ENCODE measurements at places on chromosomes 4 and X.
A peak's percentile ranks its signal among the peaks of the same experiment; 100 is the strongest.

GRCh38 chrX:148771440-148771839 is 271.0 kb downstream of the AFF2 start:
- DNase-seq, result no peak

GRCh38 chr4:833731-834367 is 7.9 kb upstream of the CPLX1 start:
- DNase-seq, result peak; percentile 30

DNA sequence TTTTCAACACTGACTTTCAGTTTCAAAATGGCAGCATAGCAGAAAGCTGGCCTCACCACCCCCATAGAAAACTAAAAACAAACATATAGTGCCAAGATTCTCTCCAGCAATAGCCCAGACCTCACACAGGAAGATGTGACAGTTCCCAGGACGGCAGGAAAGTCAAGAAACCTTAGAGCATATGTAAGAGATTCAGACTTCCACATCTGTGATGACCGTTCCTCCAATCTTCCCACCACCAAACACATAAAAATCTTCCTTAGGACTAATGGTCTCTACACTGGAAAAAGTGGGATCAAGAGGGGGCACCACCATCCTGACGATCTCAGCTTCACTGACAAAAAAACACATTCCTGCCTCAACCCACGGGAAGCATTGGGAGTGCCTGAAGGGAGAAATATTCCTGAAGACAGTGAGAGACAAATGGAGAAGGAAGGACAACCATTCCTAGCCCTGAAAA is 134.1 kb upstream of the CPXCR1 start:
- peak; percentile 3 for DNase-seq

DNA sequence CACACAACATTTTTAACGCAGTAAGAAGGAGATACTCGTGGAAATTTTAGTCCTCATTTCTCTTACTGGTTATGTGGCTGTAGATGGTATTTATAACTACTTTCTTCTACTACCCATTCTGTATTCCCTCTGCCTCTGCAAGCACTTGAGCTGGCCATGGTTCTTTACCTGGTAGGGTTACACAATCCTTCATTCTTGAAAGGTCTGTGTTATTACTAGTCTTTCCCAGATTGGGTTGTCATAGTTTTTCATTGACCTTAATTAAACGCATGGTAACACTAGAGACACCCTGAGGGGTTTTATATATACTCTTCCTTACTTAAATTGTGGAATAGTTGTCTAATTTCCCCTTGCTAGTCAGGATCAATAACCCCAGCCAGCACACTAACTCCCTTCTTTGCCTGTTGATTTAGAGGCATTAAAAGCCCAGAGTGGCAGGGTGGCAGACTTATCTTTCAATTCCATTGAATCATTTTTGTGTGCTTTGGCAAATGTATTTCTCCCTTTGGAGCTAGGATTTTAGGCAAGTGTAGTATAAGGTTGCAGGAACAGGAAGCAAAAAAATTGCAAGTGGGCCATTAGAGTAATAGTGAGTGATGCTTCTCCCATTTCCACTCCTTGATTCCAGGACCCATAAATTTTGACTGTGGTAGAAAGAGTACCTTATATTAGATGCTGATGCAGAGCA is 113.6 kb upstream of the EMCN start:
- no peak for DNase-seq

DNA sequence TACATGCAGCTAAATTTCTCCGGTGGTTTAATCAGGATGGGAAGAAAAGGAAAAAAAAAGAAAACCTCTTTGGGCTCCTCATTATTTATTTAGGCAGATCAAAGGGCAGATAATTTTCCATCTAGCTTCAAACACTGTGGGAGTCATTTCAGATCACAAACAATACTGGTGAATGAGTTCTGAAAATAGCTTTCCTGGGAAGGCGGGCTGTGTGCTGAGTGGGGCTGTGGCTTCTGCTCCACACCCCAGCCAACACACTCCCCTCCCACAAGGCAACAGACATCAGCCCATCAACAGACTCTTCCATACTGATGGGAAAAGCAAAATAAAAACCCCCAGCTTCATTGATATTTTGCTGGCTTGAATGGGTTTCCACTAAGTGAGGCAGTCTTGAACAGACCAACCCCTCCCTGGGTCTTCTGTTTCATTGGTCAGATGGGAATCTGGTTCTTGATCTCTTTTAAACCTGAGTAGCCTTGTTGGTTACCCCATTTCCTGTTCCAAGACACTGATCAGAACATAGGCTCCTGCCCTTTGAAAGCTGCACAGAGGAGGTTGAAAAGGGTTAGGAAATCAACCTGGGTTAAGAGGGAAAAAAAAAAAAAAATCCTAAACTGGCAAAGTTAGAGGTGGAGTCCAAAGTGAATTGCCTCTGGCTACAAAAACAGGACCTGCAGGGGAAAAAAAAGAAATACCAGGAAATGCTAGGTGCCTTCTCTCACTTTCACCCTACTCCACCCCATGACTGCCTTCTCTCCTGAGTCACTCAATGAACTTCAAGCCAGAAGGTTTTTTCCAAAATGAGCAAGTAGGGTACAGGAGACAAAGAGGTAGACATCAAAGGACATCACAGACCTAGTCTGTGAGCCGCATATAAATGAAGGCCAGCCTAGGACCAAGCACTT is 20.0 kb downstream of the AMOT start:
- no peak for DNase-seq

DNA sequence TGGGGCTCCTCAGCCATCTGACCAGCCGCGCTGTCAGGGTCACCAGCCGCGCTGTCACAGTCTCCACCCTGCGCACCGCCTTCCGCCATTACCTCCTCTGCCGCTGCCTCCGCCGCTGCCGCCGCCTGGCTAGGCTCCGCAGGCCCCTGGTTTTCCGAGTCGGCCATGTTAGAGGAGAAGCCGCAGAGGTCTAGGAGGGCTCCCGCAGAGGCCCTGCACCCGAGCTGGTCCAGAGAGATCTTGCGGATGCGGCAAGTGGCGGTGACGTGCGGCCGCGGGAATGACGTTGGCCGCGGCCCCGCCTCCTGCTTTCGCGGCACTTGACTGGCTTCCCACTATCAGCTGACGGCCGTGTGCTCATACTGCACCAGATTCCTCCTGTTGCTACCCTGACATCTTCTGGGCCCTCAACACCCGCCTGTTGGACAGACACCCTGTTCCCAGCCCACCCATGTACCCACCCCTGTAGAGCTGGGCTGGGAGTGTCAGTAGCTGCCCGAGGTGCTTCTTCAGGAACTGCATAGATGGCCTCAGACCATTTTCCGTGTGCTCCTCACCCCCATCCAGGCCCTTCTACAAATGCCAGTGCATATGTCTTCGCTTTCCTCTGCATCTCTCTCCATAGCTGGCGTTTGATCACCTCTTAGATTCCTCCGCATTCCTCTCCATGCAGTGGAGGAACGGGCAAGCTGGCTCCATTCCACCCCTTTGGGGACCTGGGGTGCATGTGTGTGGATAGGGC is at the start of gene NAP1L5:
Gene NAP1L5, minus strand, starts transcription at position 242 of the 742 bp plus-strand sequence. Its CDS starts 75 bp downstream, at position 167.
- peak; percentile 84 for DNase-seq

DNA sequence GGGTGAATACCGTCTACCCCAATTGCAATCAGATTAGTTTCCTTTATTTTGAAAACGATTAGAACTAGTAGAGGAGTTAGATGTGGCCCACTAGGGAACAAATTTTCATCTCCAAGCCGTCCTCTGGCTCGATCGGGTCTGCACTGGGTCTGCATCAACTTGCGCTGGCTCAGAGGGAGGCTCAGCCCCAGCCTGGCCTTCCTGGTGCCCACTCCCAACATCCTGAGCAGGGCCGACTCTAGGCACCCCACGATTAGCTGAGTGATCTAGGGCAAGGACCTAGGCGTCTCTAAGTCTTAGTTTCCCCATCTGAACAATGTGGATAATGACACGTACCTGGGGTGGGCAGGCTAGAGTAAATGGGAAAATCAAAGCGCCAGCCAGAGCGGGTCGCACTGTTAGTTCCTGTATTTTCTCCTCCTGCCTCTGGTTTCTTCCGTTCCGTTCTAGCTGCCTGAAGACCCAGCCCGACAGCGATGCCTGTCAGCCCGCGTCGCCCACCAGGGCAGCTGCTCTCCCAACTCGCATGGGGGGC is 7.7 kb upstream of the HAND2 start:
- no peak for DNase-seq

- DNase-seq, result no peak
Measured at GRCh38 chr4:11297201-11297600, 131.5 kb downstream of the HS3ST1 start.

- DNase-seq, result no peak
Measured at GRCh38 chrX:23765449-23765848, 17.5 kb upstream of the SAT1 start.

GRCh38 chr4:146237092-146237491 is 22.8 kb downstream of the REELD1 start:
- DNase-seq, result no peak

GRCh38 chr4:1310796-1311631 is 21.3 kb downstream of the MAEA start:
- DNase-seq, result no peak

DNA sequence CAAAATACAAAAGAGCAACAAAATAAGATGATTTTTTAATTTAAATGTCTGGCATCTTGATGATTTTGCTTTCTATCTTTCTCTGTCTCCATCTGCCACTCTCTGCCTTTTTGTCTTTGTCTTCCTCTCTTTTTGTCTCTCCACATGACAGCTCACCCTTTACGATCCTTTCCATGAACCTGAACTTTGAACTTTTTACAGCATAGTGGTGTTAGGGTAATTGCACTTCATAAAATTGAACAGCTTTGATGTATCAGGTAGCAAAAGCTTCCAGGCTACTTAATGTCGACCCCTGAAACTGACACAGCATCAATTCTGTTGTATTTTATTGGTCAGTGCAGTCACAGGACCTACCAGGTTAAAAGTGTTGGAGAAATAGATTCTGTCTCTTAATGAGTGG is 1517.0 kb downstream of the ADGRL3 start:
- no peak for DNase-seq

- DNase-seq, result no peak
Measured at GRCh38 chrX:130416785-130417184, 15.0 kb downstream of the RBMX2 start.

Data from retina (tissue), 1 donor.